LoVo (cell line): ENCODE measurements at places on chromosomes 6 and 20.

GRCh38 chr20:4066551-4066950 is 51.2 kb upstream of the RNF24 start:
- no peak for DNase-seq

- DNase-seq, result no peak
Observed at GRCh38 chr6:161396539-161396938, 122.7 kb upstream of the AGPAT4 start.

DNA sequence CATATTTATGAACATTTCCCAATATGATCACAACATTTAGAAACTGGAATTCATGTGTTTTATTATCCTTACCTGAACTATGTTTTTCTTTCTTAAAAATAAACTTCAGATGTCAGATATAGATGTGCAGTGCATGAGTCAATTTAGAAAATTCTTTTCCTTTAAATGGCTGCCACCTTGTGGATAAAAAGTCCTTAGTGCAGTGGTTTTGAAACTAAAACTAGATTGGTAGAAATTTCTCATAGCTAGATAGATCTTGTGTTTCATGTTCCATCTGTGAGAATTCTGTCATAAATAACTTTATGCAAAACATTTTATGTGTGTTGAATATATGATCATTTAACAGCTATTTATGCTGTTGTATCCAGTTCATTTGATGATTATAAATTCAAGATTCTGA is 134.9 kb downstream of the KLHL32 start:
- peak; percentile 49 for DNase-seq

DNA sequence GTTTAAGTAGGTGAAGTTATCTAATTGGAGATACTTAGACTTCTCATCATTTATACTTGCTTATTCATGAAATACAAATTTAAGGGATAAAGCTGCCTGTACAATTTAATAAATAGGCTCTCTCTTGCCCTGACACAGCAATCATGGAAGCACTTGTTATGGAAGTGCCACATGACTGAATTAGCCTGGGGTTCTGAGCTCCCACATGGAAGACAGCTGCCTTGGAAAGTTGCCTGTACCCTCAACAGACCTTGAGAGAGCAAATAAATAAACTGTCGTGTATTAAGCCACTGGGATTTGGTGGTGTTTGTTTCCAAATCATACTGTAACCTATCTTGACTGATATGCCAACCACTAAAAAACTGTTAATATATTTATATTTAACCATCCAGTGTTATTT is 87.0 kb upstream of the RSPO3 start:
- DNase-seq, result no peak

DNA sequence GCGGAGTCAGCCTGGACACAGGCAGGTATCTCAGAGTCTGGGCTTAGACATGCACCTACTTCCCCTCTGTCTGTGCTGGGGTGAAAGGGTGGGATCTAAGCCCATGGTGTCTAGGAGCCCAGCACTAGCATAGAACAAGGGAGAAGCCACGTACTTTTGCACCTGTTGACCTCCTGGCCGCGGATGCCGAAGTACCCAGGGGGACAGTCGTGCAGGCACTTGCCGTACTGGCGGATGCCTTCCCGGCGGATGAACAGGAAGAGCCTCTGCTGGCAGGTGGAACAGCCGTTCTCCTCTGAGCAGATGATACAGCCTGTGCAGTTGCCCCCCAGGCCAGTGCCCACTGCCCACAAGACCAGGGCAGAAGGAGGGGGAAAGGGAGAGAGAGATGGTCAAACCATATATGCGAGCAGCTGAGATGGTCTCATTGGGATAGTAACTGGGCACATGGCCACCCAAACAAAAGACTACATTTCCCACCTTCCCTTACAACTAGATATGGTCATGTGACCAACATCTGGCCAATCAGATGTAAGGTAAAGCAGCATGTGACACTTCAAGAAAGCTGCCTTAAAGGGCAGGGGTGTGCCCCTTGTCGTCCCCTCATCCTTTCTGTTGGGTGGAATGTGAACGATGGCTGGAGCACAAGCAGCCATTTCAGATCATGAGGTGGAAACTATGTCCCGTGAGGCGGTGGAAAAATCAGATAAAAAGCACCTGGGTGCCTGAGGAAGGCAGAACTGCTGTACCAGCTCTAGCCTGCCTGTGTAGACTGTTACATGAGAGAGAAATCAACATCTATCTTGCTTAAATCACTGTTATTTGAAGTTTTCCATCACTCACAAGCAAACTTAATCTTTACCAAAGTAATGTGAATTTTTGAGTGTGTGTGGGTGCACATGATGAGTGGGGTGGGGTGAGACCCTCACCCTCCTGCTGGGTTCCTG is 34.0 kb downstream of the RSPO4 start:
- no peak for DNase-seq
